ENCODE measurements at places on chromosomes 7 and 10.
A peak's percentile ranks its signal among the peaks of the same experiment; 100 is the strongest.

DNA sequence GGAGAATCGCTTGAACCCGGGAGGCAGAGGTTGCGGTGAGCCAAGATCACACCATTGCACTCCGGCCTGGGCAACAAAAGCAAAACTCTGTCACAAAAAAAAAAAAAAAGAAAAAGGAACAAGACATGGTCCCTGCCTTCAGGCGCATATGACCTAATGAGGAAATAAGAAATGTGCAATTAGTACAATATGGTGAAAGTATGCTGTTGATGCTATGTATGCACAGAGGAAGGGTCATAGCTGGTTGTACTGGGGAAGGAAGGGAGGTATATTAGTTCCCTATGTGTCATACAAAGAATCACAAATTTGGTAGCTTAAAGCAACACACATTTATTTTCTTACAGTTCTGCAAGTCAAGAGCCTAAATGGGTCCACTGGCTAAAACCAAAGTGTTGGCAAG is 97.8 kb upstream of the MPP7 start:
- DNase-seq: no peak

- DNase-seq: no peak
Measured at GRCh38 chr7:54541669-54542625, at the start of gene VSTM2A. Gene VSTM2A, plus strand, starts transcription at chr7:54542375. Its CDS starts 356 bp downstream, at chr7:54542731.

DNA sequence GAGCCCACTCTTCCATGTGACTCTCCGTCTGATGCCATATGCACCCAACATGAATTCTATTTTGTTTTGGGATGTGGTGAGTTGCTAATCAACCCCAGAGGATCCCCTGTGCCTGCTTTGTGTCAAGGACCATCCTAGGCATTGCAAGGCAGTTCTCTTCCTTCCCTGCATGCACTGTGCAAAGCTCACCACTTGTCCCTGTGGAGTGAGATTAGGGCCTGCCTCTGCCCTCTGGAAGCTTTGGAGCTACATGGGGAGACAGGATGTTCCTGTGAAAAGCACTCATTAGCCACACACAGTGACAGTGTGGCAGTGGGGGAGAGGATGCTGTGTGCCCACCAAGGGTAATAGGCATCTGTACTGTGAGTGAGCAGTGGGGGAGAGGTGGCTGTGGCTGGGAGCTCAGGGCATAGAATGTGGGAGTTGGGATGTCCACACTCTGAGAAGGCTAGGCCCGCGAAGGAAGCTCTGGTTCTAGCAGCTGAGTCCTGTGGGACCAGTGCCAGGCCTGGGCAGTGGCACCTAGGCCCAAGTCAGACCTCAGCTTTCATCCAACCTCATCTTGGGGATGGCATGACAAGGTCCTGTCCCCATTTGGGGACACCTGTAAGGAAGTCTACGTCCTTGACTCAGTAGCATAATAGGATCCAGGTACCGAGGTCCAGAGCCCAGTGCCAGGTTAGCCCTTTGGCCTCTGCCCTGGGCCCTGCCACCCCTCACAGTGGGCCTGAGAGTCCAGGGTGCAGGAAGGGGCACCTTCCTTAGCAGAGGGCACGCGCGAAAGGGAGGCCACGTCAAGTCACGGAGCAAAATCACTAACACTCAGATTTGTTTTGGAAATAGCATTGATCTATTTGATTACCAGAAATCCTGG is 6.6 kb downstream of the ADRA2A start:
- DNase-seq: no peak

DNA sequence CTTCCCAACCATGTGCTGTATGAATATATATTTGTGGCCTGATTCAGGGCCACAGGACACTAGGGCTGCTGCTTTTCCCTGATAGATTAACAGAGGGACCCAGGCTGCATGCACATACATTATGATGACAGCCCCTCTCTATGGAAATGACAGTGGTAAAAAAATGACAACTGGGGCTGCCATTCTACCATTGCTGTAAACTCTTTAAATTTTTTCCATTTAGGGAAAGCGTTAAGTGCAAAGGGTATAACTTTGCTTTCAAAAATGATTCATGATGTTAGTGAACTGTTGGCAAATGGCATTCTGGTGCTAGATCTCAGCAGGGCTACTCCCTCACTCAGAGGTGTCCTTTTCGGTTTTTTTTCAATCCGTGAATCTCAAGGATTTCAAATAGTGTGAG is 4.2 kb downstream of the CTBP2 start:
- no peak for DNase-seq

DNA sequence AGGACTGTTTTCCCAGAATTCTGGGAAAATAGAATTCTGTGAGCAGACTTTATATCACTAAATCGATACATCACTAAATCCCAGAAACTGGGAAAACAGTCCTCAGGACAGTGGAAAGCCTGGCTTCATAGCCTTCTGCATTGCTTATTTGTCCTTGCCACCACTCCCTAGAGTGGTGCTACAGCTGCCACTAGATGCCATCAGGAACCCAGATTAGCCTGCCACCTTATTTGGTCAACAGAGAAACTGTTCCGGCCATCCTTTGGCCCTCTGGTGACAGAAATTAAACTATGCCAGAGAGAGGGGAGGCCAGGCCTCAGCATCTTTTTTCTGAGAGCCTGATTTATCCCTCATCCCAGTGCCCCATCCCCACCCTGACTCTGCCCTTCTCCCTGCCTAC is 19.6 kb upstream of the NFKB2 start:
- DNase-seq: no peak

GRCh38 chr10:49688261-49688846 is 8.9 kb downstream of the C10orf53 start:
- no peak for DNase-seq

DNA sequence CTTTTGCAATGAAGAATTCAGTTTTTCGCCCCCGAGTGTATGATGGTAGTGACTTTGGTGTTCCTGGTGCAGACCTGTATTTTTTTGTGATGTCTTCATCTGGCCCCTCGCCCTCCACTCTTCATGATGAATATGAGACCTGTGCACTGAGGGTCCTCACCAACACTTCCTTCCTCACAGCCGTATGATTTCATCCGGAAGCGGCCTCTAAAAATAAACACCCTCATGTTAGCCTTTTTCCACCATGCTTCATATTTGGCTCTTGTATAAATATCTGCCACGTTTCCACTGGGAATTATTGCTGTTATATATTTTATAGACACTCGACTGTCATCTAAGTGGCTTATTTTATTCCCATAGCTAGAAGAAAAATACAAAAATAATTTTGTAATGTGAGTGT is 160.4 kb downstream of the MGMT start:
- peak; percentile 39 for DNase-seq

DNA sequence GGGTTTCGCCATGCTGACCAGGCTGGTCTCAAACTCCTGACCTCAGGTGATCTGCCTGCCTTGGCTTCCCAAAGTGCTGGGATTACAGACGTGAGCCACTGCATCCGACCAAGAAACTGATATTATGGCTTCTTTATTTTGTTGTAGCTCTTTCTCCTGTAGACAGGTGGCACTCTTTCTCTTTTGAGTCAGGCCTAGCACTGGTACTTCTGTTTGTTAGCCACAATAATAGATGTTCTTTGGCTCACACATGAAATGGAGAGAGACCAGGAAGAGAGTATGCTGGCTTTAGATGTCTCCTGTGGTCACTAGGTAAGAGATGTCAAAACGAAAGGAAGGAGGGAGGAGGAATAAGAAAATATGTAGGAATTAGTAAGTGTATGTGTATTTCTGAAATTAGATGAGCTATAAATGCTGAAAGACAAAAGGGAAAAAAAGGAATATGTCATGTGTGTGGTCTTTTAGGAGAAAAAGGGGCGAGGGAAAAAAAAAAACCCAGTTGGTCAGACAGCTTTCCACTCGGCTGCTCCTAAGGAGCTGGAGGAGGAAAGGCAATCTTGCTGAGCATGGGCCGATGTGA is 78.7 kb downstream of the CLEC2L start:
- DNase-seq: no peak

- no peak for DNase-seq
Measured at GRCh38 chr10:32922170-32922569, 35.9 kb downstream of the ITGB1 start.

- DNase-seq: peak; percentile 11
Measured at GRCh38 chr7:90599892-90600555, 3.9 kb downstream of the CDK14 start.

DNA sequence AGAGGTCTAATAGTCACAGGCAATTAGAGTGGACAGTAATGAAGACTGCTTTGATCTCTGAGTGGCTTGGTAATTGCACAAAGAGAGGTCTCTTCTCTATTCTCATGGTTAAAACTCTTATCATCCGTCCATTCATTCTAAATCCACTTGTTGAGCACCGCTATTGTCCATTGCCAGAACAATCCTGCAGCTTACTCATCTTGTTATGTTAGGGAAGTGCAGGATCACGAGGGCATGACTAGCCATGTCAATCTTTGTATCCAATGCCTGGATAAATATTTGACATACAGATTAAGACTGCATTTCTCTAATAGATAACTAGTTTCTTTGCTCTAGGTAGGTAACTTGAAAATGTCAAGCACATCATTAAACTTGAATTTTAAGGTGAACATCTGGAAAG is 14.9 kb downstream of the SFTPD start:
- no peak for DNase-seq

- DNase-seq: no peak
Measured at GRCh38 chr10:88920198-88920597, 32.4 kb downstream of the ACTA2 start.
